ENCODE measurements at places on chromosomes 1 and 21.
A peak's percentile ranks its signal among the peaks of the same experiment; 100 is the strongest.

DNA sequence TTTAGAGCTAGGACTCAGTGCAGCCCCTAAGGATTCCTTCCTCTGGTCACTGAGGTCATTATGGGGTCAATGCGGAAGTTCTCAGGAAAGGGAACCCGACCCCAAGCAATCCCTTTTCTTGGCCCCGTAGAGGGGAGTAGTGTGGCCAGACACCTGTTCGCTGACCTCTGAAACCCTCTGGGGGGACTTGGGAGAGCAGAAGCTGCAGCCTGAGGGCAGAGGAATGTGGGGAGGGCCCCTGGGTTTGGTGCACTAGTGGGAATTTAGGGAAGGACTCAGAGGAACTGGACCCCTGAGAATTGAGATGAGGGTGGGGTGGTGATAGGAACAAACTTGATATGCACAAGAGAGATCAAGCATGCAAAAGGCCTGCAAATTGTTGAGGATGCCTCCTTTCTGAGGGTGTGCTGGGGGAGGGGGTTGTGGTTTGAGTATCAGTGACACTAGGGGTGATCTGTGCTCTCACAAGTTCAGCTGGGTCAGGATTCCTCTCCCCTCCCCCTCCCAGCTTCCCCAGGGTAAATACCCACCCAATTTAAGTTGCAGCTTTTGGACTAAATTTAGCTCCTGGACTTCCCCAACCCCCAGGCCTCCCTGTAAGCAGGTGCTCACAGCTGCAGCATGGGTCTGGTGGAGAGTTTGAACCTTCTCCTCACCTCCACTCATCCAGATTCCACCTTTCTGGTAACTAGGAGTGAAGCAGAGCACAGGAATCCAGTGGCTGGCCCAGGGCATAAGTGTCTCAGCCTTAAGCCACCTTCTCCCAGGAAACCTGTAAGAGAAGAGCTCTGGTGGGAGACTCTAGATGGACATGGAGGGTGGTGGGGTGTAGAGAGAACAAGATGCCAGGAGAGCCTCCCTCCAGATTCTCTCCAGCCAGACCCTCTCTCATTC lies 13.5 kb downstream of the ADAMTSL4 start:
- DNase-seq, result no peak

DNA sequence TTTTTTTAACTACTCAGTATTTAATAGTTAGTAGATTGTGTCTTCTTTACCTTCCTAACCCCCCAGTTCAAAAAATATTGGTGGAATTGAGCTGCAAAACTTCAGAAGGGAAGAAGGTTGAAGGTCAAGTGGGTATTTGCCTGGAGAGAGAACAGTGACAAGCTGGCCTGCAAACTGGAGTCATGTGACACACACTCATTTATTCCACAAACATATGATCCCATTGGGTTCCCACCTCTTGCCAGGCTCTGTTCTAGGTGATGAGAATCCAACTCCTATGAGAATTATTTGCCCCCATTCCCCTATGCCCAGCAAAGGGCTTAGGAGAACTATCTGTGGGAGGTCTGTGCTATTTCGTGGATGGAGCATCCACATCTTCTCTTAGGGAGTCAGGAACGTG lies 3.5 kb upstream of the PEF1 start:
- no peak for DNase-seq

- no peak for DNase-seq
These were observed 54.9 kb downstream of the ACOT7 start for GRCh38 chr1:6338695-6339094.

DNA sequence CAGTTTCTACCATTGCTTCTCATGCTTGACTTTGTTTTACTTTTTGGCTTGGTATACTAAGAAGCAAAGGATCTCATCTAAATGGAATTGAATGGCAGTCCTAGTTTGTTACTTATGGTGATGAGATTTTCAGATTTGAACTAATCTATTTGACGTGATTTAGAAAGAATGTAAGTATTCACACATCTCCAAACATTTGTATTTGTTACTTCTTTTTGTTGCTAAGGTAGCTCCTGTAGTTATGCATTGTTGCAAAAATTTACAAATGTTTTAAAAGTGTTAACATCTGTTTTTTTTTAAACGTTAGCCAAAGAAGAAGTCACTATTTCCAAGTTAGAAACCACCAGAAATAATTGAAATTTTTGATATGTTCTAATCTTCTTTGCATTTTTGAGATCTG lies 222.5 kb downstream of the RPS6KC1 start:
- DNase-seq, result no peak

- DNase-seq, result no peak
These were observed 18.7 kb upstream of the RGS4 start for GRCh38 chr1:163050496-163050895.

DNA sequence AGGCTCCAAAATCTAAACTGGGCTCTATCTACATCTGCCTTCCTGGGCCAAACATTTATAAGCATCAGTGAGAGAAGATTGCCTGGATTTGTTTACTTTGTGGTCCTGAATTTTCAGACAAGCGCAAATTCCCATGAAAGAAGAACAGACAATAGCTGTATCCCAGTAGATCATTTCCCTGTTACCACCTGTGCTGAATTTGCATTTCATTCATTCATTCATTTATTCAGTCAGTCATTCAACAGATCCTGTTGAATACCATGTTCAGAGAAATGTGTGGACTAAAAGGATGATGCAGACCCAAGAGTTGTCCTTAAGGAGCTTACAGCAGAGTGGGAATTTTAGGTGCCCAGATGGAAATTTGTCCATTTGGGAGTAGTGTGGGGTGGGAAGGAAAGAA lies 2.2 kb downstream of the PGM1 start:
- no peak for DNase-seq

DNA sequence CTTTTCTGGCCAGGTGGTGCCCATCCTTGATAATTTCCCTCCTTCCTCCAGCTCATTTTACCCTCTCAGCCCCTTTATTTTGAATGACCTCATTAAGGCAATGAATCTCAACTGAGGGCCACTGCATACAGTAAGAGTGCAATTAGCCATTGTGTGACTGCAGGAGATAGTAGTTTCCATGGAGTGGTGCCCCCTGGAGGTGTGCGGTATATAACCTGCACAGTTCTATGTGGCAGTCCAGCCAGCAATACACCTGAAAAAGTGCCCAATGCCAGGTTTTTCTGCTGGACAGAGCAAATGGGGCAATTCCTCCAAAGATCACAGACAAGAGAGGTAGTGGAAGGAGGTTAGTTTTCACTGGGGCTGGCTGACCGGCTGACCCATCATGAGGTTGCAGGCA lies 25.9 kb upstream of the LRRC38 start:
- DNase-seq, result no peak

DNA sequence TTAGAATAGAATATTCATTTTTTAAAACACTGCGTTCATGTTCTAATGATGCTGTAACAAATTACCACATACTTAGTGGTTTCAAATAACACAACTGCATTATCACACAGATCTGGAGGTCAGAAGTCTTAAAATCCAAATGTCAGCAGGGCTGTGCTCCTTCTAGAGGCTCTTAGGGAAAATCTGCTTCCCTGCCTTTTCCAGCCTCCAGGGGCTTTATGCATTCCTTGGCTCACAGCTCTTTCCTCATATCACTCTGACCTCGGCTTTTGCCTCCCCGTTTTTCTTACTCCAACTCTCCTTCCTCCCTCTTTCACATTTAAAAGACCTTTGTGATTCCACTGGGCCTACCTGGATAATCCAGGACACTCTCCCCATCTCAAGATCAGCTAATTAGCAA lies 18.6 kb upstream of the FMN2 start:
- DNase-seq, result no peak

DNA sequence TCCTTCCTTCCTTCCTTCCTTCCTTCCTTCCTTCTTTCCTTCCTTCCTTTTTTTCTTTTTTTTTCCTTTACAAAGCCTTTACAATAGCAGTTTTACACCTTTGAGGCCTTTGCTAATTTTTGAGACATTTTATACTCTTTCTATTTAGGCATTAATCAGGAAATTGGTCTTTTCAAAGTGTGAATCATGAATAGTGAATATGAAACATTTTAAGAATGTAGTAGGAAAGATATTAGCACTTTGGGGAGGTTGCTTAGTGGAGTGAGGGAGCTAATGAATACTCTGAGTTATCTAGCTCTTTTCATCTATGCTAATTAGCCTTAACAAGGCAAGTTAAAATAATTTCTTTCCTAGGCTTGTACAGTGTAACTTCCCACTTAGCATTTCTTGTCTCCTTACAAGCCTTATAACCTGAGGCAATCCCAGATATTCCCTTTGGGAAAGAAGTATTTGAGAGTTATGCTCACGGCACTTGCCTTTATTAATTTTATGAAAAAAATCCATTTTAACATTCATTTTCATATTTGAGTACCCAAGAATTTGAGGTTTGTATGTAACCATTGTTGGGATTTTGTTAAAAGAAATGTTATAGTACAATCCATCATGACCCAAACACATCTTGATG lies 122.6 kb downstream of the NTNG1 start:
- no peak for DNase-seq

GRCh38 chr1:33255347-33256220 lies 708 bp upstream of the ZNF362 start:
- no peak for DNase-seq

DNA sequence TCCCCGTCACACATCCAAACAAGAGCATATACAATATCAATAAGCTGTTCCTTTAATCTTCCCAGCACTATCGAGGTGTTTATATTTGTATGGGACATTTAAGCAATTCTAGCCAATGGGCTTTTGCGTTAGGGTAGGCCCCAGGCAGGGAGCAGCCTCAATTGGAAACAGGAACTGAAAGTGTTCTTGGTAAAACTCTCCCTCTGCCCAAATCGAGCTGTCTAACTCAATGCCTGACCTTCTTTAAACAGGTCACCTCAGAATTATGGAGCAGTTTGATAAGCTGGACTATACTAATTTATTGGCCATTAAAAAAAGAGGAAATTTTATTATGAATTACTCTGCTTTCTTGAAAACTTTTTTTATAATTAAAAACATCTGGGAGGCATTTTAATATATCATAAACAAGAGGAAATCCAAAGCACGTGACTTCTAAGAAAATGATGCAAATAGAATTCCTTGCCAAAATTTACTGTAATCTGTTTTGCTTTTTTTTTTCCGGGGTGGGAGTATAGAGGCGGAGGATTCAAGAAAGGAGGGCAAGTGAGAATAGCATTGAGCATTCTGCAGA lies 498.1 kb downstream of the LMO4 start:
- DNase-seq, result peak; percentile 72

GRCh38 chr1:232147215-232147614 lies 482.7 kb downstream of the SIPA1L2 start:
- no peak for DNase-seq

- no peak for DNase-seq
These were observed 675.0 kb downstream of the USP25 start for GRCh38 chr21:16404776-16405175.

GRCh38 chr1:65378247-65378946 lies 42.1 kb upstream of the LEPR start:
- no peak for DNase-seq

- DNase-seq, result no peak
These were observed 209.7 kb downstream of the SETD4 start for GRCh38 chr21:35850542-35851103.

DNA sequence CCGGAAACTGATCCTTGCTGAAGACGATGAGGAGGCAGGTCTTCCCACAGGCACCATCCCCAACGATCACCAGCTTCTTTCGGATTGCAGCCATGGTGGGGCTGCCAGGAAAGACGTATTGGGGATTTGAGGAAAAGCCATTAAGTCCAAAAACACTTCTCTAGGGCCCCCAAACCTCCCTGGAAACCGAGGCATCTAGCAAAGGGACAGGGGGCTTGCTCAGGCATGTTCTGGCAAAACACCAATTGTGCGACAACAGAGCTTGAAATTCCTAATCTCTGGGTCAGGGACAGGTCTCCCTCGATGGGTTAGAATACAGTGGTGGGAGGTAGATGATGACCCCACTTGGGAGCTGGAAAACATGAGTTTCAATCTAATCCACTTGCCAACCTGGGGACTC lies 3.2 kb downstream of the RHOC start:
- no peak for DNase-seq

GRCh38 chr1:93614541-93614940 lies 67.1 kb downstream of the BCAR3 start:
- DNase-seq, result no peak

- no peak for DNase-seq
These were observed 400 bp upstream of the PGBD2 start for GRCh38 chr1:248905662-248906008.

DNA sequence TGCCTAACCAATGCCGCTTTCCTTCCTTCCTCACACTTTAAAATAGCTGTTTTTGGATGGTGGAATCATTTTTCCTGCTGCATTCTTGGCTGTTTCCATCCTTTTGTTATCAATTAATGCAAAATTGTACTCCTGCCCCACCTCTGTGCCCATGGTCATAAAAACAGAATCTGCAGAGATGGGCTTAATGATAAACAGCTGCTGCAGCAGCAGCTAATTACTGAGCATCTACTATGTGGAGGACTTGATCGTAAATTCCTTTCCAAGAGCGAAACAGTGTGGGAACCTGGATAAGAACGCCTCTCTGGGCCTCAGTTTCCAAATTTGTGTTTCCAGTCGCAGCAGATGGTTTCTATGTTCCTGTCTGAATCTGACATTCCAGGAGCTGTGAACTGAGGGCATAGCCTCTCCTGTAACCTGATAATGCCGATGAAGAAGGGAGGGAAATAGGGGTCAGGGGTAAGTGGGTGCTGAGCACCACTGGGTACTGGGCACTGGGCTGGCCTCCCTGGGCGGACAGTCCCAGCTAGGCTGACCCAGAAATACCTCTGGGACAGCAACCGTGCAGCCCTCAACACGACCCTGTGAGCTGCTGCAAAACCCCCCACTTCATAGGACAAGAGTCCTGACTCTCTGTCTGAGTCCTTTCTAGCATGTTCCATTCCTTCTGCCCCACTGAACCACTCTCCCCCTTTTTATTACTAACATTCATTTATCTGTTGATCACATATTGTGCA lies 121.7 kb downstream of the DMRTB1 start:
- no peak for DNase-seq

DNA sequence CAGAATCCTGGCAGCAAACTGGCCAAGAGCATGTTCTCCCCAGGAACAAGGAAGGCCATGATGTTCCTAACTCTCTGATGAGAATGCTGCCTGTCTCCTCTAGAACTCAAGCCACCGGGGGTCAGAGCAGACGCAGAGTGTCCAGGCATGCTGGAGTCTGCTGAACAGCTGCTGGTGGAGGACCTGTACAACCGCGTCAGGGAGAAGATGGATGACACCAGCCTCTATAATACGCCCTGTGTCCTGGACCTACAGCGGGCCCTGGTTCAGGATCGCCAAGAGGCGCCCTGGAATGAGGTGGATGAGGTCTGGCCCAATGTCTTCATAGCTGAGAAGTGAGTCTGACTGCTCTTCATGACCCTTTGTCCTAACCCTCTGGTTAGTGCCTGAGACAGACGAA lies 23.4 kb downstream of the STYXL2 start:
- DNase-seq, result no peak

- DNase-seq, result no peak
These were observed 33.1 kb upstream of the LMO4 start for GRCh38 chr1:87295445-87296110.

DNA sequence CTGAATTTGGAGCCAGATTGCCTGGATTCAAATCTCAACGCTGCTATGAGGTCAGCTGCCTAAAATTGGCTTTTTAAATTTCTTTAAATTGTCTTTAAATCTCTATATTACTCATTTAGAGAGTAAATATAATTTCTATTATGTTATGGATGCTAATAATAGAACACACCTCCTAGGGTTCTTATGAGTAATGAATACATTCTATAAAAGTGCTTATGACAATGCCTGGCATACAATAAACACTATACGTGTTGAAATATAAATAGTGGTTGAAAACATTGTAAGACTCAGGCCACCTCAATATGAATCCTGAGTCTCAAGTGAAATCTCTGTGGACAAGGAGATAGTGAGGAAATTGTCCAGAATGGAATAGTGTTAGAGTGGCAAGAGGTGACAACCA lies 31.0 kb upstream of the PHGDH start:
- DNase-seq, result no peak

Data from MG63 (cell line).